ENCODE measurements at places on chromosomes 11 and 22.

- no peak for DNase-seq
These were observed 50.3 kb upstream of the FIBIN start for GRCh38 chr11:26943636-26944035.

DNA sequence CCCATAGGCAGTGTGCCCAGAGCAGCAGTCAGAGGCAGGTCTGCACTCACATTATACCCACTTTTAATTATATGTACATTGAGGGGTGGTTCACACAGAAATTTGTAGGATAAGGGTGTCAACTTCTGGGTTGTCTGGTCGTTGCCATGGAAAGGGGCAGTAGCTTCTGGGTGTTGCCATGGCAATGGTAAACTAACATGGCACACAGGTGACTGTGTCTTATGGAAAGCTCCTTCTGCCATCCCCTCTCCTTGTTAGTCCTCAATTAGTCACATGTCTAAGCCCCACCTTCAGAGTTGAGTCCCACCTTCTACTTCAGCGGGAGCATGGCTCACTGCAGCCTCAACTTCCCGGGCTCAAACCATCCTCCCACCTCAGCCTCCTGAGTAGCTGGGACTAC lies 56.3 kb upstream of the ATXN10 start:
- DNase-seq = no peak

DNA sequence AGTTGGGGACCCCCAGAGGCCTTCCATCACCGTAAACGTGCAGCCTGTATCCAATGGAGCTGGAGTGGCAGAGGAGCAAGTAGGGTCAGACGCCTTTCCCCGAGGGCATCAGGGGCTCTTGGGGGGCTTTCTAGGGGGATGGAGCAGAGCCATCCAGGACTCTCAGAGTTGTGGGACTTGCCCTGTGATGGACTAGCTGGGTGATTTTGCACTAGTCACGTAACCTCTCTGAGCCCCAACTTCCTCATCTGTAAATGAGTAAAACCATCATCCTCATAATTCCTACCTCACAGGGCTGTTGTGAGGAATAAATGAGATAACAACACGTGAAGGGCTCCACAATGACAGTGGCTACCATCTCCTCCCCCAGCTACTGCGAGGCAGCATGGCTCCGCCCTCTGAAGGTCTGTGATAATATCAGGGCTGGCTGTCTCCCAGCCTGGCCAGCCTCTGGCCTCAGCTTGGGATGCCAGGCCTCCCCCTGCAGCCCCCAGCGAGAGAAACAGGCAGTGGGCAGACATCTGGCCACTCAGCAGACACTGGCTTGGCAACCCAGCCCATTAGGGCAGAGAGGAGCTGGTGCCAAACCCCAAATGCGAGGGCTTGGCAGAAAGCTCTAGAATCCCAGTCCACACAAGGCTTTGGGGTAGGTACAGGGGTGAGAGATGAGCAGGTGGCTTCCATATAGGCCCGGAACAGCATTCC lies 6.7 kb downstream of the USP2 start:
- no peak for DNase-seq

DNA sequence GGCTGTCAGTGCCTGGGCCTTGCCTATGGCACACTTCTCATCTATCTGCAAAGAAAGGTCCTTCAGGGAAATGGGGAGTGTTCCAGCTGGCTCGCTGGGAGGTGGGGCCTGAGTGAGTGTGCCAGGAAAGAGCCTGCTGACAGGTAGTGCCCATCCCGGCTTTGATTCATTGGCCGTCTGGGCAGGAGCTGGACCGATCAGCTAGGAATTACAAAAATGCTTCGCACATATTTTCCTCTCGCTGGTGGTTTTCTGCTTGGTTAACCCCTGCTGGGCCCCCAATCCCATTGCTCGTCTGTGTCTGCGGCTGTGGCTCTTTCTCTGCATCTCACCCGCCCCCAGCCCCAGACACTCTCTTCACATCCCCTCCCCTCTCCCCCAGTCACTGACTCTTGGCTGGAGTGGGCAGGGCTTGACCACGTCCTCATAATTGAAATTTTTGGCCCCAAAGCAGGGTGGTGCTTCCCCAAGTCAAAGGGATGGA lies 10.8 kb downstream of the LIF start:
- DNase-seq = peak; percentile 61

- DNase-seq = no peak
These were observed 60.9 kb downstream of the ENTHD1 start for GRCh38 chr22:39832627-39833074.

DNA sequence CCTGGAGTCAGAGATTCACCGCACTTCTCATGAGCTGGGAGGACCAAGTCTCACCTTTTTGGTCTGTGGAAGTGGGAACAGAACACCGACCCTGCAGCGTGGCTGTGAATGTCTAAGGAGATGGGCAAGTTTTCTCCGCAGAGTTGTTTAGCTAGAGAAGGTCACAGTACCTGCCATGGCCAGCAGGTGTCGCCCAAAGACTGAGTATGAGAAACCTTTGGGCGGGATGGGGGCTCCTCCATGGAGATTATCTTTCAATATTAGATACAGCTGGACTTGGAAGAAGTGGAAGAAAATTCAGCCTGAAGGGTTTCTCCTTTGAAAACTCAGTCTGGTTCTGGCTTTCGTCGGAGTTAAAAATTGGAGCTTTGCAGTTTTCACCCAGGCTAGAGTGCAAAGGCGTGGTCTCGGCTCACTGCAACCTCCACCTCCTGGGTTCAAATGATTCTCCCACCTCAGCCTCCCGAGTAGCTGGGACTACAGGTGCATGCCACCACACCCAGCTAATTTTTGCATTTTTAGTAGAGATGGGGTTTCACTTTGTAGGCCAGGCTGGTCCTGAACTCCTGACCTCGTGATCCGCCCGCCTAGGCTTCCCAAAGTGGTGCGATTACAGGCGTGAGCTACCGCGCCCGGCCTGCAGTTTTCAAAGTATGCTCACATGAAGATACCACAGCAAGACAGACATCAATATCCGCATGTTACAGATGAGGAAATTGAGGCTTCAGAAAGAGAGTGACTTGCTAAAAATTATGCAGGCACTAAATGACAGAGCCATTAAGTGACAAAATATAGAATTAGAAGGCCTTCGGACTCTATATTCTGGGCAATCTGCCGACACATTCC lies 10.7 kb upstream of the DSCAML1 start:
- no peak for DNase-seq

DNA sequence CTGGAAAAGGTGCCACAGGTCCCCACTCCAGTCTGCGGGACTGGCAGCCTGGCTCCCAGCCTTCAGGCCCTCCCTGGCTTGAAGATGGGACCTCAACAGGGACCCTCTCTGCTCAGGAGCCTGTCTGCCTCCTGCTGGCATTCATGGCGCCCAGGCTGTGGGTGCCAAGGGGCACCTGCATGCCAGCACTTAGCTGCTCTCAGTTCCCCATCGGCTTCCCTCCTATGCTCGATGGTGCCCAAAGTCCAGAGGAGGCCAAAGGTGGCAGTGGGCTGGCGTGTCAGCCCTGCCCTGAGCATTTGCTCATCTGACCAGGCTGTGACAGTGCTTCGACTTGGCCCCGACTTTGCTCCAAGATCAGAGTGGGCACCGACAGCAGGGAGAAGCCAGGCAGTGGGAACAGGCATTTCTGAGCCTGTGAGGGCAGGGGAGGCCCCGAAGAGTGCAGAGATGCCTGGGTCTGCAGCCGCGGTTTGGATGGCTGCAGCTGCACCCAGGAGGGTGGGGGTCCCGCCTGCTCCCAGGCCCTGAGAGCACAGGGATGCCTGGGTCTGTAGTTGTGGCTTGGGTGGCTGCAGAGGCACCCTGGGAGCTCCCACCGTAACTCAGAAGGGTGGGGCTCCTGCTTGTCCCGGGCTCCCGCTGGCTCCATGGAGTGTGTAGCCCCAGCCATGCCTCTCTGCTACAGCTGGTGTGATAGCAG lies 463.6 kb downstream of the TBC1D22A start:
- DNase-seq = no peak

DNA sequence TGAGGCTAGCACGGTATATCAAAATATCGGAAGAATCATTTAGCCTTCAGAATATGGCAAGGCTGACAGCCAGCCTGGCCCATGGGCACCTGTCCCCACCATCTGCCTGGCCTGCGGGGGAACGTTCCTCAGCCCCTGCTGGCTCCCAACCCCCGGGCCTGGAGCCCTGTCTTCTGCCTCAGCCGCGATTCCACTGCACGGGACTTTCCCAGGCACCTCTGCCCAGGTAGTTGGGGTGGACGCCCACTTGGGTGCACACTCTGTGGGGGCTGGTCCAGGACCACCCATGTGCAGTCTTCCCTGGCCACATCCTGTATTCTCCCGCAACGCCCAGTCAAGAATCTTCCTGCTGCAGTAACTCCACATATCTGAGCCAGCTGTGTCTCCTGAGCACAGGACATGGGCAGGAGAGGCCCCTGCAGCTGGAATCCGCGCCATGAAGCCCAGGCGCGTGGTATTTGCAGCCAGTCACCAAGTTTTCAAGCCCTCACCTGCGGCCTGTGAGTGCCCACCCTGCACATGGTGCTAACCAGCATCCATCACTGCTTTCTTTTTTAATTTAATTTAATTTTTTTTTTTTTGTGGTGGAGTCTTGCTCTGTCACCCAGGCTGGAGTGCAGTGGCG lies 77.9 kb downstream of the KCNQ1 start:
- DNase-seq = no peak

DNA sequence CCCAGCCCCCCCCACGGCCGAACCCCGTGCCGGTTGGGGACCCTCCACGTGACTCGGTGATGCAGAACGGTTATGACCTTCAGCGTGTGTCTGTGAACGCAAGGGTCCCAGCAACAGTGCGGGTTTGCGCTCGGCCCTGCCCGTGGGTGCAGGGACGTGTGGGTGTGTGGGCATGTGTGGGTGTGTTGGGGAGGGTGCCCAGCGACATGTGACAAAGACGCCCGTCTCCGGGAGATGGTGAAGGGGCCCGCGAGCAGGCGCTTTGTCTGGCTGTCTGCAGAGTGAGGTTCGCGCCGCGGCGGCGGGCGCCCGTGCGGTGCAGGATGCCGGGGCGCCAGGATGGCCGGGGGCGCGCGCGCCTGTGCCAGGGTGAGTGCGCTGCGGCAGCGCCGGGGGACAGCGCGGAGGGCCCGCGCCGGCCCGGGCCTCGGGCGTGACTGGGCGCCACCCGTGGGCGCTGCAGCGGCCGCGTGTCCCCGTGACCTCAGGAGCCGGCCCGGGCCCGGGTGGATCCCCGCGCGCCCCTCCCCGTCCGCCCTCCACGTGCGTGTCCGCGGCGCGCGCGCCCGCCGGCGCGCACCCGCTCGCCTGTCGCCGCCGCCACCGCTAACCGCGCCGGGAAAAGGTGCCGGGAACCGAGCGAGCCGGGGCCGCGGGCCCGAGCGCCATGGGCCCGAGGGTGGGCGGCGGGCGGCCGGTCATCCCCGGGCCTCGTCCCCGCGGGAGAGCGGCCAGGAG lies at the start of gene LRFN4:
TSS of gene LRFN4 (plus strand) at position 569 of the 738 bp plus-strand sequence. CDS start 681 bp downstream, outside the sequence.
- DNase-seq = no peak

DNA sequence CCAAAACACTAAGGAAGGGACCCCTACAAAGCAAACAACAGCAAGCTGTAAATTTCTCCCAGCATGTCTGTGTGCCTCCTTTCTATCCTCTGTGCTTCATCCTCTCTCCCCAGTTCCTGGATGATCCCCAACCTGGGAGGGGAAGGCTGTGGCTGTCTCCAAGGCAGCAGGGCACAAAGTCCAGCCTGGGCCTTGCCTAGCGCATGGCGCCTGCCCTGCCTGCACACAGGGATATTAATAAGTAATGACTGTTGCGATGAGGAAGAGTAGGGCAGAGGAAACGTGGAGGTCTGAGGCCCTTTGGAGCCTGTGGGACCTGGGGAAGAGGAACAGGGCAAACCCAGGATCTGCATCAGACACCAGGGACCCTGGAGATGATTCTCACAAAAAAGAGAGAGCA lies 2.0 kb downstream of the USH1C start:
- DNase-seq = no peak

DNA sequence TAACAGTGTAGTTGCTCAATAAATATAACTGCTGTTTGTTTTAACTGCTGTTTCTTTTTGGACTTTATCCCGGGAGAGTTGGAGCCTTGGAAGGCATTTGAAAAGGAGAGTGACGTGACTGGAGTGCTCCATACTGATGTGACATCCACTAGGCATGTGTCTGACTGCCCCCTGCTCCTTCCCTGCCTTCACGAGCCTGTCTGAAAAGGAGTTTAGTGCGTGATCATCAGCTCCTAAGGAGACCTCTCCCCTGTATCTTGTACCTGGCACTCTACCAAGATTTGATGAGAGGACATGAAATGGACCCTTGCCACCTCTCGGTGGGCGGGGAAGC lies 22.9 kb downstream of the ZBTB16 start:
- DNase-seq = no peak

DNA sequence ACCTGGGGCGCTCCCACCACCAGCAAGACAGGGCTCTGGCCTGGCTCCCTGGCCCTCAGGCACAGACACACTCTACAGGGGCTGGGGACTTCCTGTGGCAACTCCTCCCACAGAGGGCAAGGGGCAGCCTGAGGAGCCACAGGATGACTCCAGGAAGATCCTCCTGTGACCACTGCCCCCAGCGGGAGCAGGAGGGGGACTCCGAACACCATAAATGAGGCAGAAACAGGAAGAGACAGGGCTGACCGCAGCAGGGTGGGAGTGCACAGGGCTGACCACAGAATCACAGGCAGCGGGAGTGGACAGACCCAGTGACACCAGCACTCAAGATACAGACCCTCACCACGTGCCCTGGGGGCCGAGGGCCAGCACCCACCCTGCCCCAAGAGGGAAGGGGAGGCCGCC lies 10.8 kb downstream of the ARAP1 start:
- no peak for DNase-seq

DNA sequence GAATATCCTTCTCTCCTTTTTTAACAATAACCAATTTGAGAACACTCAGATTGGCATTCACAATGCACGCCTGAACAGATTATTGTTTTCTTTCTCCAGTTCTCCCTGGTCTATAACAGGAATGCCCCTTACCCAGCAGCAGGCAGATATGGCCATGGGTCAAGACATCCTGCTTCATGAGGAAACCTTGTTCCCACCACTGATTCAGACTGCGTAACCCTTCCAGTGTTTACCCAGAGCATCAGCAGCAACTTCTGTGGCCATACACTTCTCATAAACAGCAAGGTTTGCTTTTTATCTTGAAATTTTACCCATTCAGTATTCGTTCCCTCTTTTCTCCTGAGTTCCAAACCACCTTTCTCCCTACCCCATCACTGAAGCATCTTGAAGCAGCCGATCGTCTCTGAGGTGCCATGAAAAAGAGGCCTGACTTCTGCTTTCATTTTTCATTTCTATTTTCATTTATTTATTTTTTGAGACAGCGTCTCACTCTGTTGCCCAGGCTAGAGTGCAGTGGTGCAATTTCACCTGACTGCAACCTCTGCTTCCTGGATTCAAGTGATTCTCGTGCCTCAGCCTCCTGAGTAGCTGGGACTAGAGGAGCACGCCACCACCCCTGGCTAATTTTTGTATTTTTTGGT lies 9.6 kb downstream of the PTS start:
- DNase-seq = no peak

DNA sequence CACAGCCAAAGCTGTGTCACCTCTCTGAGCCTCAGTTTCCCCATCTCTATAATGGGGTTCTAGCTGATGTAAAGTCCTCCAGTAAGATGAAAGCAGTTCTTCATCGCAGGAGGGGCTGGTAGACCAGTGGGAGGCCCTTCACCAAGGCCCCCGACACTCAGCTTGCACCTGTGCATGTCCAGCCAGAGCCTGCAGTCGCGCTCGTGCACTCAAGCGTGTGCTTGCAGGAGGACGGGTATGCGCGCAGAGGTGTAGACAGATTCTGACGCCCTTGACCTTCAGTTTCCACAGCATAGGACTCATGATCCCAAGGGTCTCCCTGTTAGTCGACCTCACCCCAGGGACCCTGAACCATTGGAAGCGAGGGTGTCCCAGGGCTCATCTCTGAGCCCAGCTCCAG lies 633.7 kb downstream of the TBC1D22A start:
- DNase-seq = no peak
